Cerebellum (tissue), 4 donors: ENCODE measurements at places on chromosomes 16 and 17. TPM values are rescaled to one million over a fixed set of nuclear protein-coding genes. Genes with fewer than 3 reads are reported as not detected.

DNA sequence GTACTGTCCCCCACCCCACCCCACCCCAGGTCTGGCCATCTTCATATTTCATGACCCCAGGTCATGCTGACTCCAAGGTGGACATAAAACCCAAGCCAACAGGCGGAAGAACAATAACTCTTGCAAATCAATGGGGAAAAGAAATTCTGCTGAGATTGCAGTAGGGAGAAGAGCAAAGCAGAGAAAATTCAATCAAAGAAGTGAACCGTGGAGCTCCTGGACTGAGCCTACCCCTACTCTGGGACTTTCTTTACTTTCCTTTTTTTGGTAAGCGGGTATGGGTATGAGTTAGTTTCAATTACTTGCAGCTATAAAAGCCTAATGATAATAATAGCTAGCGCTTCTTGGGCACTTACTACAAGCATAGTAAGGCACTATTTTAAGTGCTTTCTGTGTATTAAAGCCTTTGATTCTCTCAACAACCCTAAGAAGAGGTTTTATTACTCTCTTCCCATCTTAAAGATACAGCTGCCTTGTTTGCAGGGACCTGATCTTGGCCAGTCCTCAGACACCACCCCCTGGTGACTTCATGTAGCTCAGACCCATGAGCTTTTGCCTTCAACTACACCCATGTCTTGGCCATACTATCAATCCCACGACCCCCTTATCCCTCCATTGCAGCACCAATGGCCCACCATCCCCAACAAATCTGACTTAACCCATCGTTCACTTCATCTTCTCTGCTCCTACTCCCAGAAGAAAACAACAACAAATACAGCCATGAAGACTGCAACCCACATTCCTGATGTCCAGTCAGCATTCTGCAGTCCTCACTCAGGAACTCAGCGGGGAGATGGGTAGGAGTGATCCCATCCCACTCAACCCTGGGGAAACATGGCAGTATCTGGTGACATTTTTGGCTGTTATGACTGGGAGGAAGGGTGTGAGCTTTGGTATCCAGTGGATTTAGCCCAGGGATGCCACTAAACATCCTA is 4.4 kb downstream of the GGA2 start:
- DNase-seq: no peak

- DNase-seq: no peak
Observed at GRCh38 chr16:9176547-9177418, 85.3 kb downstream of the HAPSTR1 start.

DNA sequence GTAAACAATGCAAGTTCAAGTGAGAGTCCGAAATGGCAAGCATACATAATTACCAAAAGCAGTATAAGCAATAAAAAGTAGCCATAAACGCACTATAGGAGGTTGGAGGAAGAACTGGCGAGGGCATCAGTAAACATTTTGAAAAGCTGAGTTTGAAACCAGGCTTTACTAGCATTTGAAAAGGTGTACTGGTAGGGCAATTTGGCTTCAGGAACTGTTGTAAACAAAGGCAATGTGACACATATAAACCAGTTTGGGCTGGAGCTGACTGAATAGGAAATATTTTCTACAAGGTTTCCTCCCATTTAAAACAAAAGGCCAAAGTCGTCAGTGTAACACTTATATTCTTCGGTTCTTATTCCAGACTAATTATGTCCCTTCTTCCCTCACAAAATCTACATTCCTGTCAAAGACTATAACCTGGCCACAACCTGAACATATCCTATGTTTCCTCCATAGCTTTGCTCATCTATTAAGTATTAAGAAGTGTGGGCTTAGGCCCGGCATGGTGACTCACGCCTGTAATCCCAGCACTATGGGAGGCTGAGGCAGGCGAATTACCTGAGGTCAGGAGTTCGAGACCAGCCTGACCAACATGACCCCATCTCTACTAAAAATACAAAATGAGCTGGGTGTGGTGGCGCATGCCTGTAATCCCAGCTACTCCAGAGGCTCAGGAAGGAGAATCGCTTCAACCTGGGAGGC is 7.8 kb downstream of the CBX1 start:
- no peak for DNase-seq

GRCh38 chr16:84821728-84822689 is 2.2 kb downstream of the CRISPLD2 start:
- no peak for DNase-seq

- DNase-seq: no peak
Observed at GRCh38 chr16:11630046-11630767, 38.0 kb upstream of the SNN start.

- no peak for DNase-seq
Observed at GRCh38 chr17:12756786-12757185, 32.5 kb upstream of the ARHGAP44 start.

DNA sequence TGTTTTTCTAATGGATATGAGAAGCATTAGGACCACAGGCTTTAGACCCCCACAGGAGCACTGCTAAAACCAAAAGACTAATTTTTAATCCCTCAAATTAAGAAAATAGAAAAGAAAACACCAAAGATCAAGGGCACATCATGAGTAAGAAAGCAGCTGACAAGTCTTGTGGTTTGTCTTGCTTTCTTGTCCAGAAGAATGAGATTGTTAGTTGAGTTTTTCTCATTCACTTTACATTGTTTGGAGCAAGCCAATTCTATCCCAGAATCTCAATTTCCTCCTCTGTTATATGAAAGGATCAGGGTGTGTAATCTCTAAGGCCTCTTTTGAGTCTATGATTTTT is 899.0 kb downstream of the KCNJ2 start:
- no peak for DNase-seq

GRCh38 chr17:6651919-6652452 is 424 bp downstream of the C17orf100 start:
- DNase-seq: peak; percentile 27

DNA sequence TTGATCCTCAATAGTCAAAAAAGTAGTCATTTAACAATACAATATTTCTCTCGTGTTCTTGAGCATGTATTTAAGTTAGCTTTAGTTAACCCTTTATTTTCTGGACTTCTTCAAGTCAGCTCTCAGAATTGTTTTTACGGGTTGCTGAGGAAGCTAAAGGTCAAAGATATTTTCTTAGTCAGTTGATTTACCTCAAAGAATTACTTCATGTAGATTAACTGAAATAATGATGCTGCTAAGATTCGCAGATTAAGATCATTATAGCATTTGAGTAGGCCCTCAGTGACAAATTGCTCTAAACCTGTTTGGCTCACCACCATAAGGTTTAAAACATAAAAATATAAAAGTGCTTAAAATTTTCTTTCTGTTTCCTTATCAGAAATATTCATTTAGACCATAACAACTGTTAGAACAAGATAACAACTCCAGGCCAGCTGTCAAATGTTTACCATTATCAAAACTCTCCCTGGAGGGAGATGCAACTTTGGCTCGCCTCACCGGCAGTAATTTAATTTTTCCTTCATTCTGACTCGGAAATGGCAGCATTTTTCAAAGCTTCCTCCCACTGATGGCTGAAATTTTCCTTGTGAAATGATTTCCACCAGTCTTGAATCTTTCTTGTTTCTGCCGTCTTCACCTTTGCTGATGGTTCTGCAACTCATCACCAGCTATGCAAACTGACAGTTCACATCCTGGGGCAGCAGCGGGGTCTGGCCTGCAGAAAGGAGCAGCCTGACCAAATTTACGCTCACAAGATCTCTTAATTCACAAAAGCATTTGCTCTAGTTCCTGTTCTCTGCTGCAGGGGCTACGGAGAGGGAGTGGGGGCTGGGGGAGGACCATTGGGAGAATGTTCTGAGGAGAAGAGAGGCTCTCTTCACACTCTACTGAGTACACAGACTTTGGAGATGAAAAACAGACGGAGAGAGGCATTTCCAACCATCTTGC is 254.8 kb upstream of the TBX2 start:
- DNase-seq: no peak

DNA sequence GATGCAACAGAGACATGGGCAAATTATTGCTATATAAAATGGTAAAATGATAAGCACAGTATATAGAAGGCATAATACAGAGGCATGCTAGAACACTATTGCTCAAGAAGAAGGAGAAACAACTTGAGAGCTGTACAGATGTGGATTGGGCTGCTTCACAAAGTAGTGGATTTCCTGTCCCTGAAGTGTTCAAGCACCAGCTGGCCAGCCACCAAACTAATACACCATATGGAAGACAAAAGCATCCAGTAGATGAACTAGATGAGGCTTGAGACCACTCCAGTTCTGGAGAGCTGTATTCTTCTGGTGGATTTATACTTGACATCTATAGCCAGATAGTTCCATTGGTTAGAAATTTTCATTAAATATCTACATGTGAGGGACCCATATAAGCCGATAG is 134.1 kb upstream of the GNAO1 start:
- DNase-seq: no peak

- no peak for DNase-seq
Observed at GRCh38 chr17:41894791-41895331, 23.9 kb downstream of the ACLY start.

GRCh38 chr17:9244066-9245052 is 223.0 kb downstream of the NTN1 start:
- DNase-seq: peak; percentile 32

DNA sequence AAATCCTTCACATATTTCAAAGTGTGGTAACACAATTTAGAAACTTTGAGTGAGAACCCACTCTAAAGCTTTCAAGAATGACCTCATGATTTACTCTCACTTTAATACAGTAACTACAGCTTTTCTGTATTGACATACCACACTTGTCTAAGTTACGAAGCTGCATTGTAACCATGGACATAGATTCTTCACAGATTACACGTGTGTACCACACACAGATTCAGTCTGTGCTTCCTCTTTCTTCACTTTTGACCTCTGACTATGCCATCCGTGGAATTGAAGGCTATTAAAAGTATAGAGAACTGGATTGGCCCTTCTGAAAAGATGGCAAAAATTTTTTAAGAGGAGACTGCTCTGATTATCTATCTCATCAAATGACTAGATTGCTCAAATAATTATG is 172.7 kb downstream of the TANC2 start:
- DNase-seq: no peak

GRCh38 chr16:30748634-30749445 is 615 bp downstream of the PHKG2 start:
- peak; percentile 36 for DNase-seq

DNA sequence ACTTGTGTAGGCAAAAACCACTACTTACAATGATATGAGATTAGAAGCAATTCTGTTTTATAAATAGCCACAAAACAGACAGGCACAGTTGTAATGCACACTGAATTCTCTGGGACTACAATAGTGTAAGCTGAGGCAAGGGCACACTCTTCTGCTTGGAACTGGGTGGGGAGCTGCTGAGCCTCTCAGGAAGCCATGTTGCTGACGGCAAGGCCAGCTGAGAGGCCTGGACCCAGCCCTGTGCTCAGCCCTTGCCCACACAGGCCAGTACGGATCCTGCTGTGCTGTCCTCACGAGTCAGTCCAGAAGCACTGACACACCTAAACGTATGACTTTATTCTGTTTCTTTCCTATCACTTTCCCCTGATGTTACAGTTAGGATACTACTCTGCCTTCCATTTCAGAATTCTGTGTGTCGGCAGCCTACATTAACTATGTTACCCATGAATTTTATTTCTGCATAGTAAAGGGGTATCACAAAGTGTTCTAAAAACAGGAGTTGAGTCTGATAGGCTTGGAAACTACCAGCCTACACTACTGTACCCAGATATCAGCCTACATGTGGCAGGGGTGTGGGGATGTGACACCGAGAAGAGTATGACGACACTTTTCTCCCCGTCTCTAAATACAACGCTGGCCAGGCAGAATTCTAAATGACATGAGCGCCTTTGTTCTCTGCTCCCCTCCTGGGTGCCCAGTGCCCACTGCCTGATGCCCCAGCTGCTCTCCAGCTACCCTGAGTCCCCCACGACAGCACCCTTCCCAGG is 41.1 kb upstream of the FAAP100 start:
- DNase-seq: no peak

- DNase-seq: no peak
Observed at GRCh38 chr17:34797720-34798119, 163.5 kb downstream of the CCT6B start.

GRCh38 chr17:5840811-5841446 is 229.2 kb upstream of the WSCD1 start:
- DNase-seq: peak; percentile 79

- DNase-seq: no peak
Observed at GRCh38 chr17:78997231-78997741, 12.3 kb downstream of the CANT1 start.

GRCh38 chr17:59428916-59429485 is 97.5 kb downstream of the YPEL2 start:
- no peak for DNase-seq

DNA sequence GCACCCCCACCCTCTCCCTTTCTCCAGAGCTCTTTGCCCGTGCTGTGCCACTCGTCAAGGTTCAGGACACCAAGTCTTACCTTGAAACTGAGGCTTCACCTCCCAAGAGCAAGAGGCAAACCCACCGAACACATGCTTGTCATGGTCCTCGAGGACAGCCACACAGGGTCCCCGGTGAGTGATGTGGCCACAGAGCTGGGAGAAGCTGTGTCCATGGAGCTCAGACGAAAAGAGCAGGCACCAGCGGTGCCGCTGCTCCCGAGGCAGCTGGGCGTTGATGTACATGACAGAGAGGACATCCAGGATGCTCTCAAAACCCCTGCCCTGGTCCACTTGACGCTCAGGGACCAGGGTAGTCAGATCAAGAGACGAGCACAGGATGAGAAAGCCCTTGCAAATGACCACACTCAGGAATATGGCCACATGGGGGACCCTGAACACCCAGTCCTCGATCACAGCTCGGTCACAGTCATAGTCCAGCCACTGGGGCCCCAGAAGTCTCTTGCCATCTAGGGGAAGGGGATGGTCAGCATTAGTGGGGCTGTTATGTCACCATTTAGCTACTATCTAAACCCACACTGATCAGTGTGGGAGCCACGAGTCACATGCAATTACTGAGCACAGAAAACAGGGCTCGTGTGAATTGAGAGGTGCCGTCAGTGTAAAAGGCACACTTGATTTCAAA is 17.8 kb downstream of the MEAK7 start:
- DNase-seq: no peak

The VPS4A gene
- total RNA-seq: 25.4 TPM

The SLC5A10 gene
- 0.09 TPM for total RNA-seq

The DYNLL2 gene
- total RNA-seq: 41.7 TPM

The NLRC3 gene
- 0.73 TPM for total RNA-seq

The RAB26 gene
- total RNA-seq: 11.4 TPM

The WDR81 gene
- 8.3 TPM for total RNA-seq

The COG8 gene
- total RNA-seq: 41.4 TPM

The DPEP3 gene
- total RNA-seq: not detected
